ENCODE measurements at places on chromosomes 1 and 21.

GRCh38 chr1:1373051-1373814 is 1.8 kb downstream of the AURKAIP1 start:
- no peak for DNase-seq
- H3K27me3 ChIP-seq = no peaks in the 10 kb centered on the region
- peaks cover 11% of the 10 kb centered on the region for H3K4me1 ChIP-seq
- H3K27ac ChIP-seq = peak overlapping the region; percentile 48

GRCh38 chr1:149936170-149936991 is at the start of gene MTMR11:
Gene MTMR11 (minus strand): TSS chr1:149936879. CDS start chr1:149936647, 232 bp downstream.
- H3K36me3 ChIP-seq = peaks cover 16% of the 10 kb centered on the region
- peaks cover 63% of the 10 kb centered on the region for H3K4me1 ChIP-seq
- H3K27ac ChIP-seq = peak within 1 kb of the TSS; percentile 72

DNA sequence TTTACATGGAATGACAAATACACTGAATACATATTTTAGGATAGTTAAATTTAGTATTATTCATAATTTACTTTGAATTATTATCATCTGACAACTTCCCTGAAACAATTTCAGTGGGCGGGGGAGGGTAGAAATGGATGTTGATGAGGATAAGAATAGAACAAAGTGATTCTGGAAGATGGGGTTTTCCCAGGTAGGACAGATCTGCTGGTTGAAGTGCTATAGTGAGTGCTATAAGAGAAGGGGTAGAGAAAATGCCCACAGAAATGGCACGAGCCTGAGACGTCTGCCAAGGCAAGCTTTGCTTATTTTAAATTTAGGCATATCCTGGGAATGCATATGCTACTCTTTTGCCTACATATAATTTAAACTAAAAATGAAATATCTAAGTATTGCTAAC is 3.2 kb downstream of the CFH start:
- no peak for DNase-seq
- H3K27me3 ChIP-seq = no peaks in the 10 kb centered on the region
- H3K27ac ChIP-seq = no peak overlapping the region
- peaks cover 50% of the 10 kb centered on the region for H3K4me1 ChIP-seq

GRCh38 chr1:79235301-79236002 is 228.9 kb upstream of the ADGRL4 start:
- no peaks in the 10 kb centered on the region for H3K27me3 ChIP-seq
- peaks cover 24% of the 10 kb centered on the region for H3K4me1 ChIP-seq
- peak overlapping the region; percentile 63 for H3K27ac ChIP-seq
- H3K36me3 ChIP-seq = peaks cover 13% of the 10 kb centered on the region
- no peak for DNase-seq
- peak overlapping the region; percentile 68 for H3K4me3 ChIP-seq

DNA sequence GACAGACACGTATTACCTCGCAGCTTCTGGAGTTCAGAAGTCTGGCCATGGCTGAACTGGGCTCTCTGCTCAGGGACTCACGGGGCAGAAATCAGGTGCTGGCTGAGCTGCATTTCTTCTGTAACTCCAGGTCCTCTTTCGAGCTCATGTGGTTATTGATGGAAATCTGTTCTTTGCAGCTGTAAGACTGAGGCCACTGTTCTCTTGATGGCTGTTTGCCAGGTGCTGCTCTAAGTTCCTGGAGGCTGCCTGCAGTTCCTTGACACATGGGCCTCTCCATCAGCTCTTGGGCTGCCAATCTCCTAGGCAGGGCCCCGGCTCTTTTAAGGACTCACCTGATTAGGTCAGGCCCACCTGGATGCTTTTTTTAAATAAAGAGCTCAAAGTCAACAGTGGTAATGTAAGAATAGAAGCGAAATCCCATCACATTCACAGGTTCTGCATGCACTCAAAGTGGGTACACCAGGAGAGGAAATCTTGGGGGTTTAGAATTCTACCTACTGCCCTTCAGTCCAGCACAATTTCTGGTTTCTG is 139.1 kb downstream of the KAZN start:
- H3K36me3 ChIP-seq = no peaks in the 10 kb centered on the region
- H3K4me1 ChIP-seq = peaks cover 30% of the 10 kb centered on the region
- no peak overlapping the region for H3K27ac ChIP-seq

DNA sequence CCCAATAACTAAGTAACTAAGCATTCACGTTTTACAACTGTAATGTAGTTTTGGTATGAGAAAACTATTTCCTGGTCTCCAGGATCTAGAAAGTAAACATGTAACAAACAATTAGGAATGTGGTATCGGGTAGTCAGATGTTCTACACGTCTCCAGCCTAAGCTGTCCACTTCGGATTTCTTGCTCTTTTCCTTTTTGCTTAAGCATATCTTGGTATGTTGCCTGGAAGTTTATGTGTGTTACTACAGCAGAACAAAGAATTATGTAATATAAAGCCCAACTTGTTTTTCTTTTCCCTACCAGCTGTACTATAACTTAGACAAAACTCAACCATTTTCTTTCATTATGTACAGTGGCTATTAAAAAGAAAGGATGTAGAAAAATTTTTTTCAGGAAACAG is 20.4 kb upstream of the WARS2 start:
- peak; percentile 86 for DNase-seq
- H3K36me3 ChIP-seq = peaks cover 27% of the 10 kb centered on the region
- H3K27ac ChIP-seq = peak overlapping the region; percentile 86
- H3K27me3 ChIP-seq = no peaks in the 10 kb centered on the region
- H3K4me1 ChIP-seq = peaks cover 39% of the 10 kb centered on the region

DNA sequence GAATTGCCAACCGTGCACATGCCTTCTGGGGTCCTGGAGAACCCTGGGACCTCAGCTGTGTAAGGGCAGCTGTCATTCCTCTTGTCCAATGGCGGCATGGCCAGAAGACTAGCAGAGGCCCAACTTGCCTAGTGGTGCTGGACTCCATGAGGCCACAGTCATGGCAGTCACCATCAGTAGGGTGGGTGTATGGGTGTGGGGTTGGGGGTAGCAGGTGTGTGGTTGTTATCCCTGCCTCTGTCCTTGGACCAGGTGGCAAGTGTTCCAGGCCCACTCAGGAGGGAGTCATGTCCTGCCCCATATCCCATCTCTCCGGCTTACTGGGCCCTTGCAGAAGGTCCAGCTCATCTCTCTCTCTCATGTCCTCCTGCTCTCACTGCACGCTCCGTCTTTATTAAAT is 1596.2 kb downstream of the MRPL39 start:
- no peak for DNase-seq
- H3K4me1 ChIP-seq = no peaks in the 10 kb centered on the region
